ENCODE measurements at places on chromosomes 2 and 18. TPM values are rescaled to one million over a fixed set of nuclear protein-coding genes. Genes with fewer than 3 reads are reported as not detected.
A peak's percentile ranks its signal among the peaks of the same experiment; 100 is the strongest.

GRCh38 chr2:29016504-29016903 lies 35.4 kb downstream of the TOGARAM2 start:
- H3K27ac ChIP-seq: no peak overlapping the region
- H3K4me3 ChIP-seq: no peak overlapping the region
- no peaks in the 10 kb centered on the region for H3K27me3 ChIP-seq
- H3K36me3 ChIP-seq: no peaks in the 10 kb centered on the region
- H3K4me1 ChIP-seq: peaks cover 8% of the 10 kb centered on the region

The SERPINB8 gene
- total RNA-seq: 0.57 TPM

DNA sequence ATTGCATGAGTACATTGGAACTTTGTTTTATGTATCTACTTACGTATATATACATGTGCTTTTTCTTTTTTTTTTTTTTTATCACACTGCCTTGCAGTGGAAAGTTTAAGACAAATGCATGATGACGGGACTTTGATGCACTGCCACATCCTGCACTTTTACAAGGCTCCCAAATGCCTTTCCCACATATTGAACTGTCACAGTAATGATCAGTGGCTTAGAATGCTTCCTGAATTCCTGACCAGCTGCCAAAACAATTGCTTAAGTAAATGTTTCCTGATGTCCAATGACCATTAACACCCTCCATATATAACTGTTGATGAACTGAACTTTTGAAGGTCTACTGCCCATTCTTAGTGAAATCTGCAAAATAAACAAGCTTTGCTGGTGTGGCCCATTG lies 60.2 kb downstream of the LYPD6B start:
- no peak overlapping the region for H3K4me3 ChIP-seq
- H3K27ac ChIP-seq: no peak overlapping the region
- H3K36me3 ChIP-seq: no peaks in the 10 kb centered on the region
- DNase-seq: no peak
- peaks cover 2% of the 10 kb centered on the region for H3K4me1 ChIP-seq

The MEP1B gene
- total RNA-seq: not detected

The CGREF1 gene
- total RNA-seq: 4.0 TPM

- DNase-seq: no peak
- H3K4me3 ChIP-seq: no peak overlapping the region
- no peaks in the 10 kb centered on the region for H3K4me1 ChIP-seq
These were observed 103.7 kb downstream of the USP34 start for GRCh38 chr2:61367177-61367576.

The SERPINB7 gene
- not detected for total RNA-seq

GRCh38 chr2:170712653-170713542 lies 2.2 kb upstream of the SP5 start:
- peaks cover 2% of the 10 kb centered on the region for H3K36me3 ChIP-seq
- H3K27me3 ChIP-seq: peaks cover 100% of the 10 kb centered on the region
- peaks cover 55% of the 10 kb centered on the region for H3K4me1 ChIP-seq
- peak overlapping the region; percentile 69 for H3K4me3 ChIP-seq
- no peak overlapping the region for H3K27ac ChIP-seq

DNA sequence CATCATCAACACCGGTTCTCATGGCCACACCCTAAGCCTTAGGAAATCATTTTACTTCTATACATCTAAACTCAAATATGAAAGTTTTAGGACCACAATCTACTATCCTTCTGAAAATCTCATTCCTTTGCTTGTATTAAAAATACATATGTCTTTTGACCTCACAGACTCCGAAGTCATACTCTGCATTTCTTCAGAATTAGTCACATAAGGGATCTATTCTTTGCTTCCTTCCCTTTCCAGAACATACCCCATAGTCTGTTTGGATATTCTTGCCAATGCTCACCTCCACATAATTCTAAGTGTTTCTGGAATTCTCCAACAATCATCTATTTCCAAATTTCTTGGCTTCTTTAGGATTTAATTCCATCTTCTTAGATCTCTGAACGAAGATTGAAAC lies 14.2 kb upstream of the DSG1 start:
- peaks cover 23% of the 10 kb centered on the region for H3K4me1 ChIP-seq
- DNase-seq: no peak
- H3K36me3 ChIP-seq: no peaks in the 10 kb centered on the region
- H3K27ac ChIP-seq: no peak overlapping the region

DNA sequence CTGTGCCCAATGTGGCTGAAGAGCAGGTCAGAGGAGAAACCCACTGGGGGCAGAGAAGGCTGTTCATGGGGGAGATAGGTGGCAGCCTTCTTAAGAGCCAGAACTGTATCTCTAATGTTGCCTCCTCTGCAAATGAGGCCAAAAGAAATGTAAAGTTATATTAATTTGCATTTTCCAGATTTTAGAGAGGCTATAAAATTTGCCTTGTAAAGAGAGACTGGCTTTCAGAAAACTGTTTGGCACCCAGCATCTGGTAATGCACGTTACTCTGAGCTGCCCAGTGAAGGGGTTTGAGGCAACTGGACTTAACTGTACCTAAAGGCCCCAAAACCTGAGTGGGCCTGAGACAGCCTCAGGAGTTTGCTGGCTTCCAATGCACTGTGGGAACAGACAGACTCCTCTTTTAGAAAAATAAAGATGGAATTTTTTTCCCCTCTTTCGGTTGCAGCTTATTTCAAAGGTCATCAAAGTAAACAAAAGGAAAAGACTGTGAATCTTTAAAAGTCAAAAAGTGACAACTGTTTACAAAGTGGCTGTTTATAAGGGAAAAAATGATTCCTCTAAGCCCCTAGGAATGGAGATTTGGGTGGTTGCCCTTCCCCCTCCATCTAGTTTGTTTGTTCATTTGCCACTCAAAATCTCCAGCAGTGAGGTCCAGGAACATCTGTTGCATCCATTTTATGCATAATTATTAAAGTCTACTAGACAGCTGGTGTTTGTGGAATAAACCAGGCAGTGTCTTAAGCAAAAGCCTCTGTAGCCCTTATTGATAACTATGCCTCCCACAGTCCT lies 132.2 kb upstream of the ZFP36L2 start:
- 0 out of 2 replicates have a peak, but pooled peaks cover 2% of the 10 kb centered on the region for H3K4me1 ChIP-seq
- no peaks in the 10 kb centered on the region for H3K36me3 ChIP-seq
- no peak overlapping the region for H3K4me3 ChIP-seq
- no peak overlapping the region for H3K27ac ChIP-seq
- no peak for DNase-seq
- H3K27me3 ChIP-seq: no peaks in the 10 kb centered on the region

The G6PC2 gene
- total RNA-seq: not detected

- no peak overlapping the region for H3K4me3 ChIP-seq
- H3K36me3 ChIP-seq: no peaks in the 10 kb centered on the region
- H3K27me3 ChIP-seq: no peaks in the 10 kb centered on the region
These were observed 609.1 kb upstream of the SYT4 start for GRCh38 chr18:43886341-43886740.

- H3K27me3 ChIP-seq: no peaks in the 10 kb centered on the region
- H3K4me3 ChIP-seq: no peak overlapping the region
- no peak overlapping the region for H3K27ac ChIP-seq
- peak; percentile 16 for DNase-seq
- peaks cover 42% of the 10 kb centered on the region for H3K4me1 ChIP-seq
These were observed 641.9 kb downstream of the SLC4A3 start for GRCh38 chr2:220269367-220269766.

GRCh38 chr18:27843783-27844777 lies 332.9 kb downstream of the CDH2 start:
- no peaks in the 10 kb centered on the region for H3K27me3 ChIP-seq
- no peak overlapping the region for H3K27ac ChIP-seq
- DNase-seq: no peak
- no peak overlapping the region for H3K4me3 ChIP-seq
- no peaks in the 10 kb centered on the region for H3K36me3 ChIP-seq

DNA sequence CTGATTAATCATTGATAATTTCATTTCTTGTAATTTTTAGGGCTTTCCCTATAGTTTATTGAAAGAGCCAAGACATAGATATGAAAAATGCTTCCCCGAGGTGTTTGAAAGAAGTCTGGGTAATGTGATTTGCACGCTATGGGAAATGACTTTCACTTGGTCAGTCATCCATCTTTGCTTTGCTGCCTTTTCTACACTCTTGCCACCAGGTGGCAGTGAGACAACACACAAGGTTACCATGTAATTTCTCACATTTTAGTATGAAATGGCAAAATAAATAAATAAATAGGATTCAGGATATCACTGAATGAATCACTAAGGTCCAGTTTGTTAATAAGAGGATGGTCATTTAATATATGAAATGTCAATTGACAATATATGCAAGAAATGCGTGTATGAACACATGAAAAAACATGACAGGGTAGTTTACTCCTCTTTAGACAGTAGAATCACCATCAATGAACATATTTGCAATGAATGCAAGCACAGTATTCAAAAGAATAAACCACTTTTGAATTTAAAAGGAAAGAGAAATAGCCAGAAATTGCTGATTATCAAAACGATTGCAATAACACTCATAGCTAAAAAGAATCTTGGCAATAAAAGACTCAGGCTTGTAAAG lies 52.2 kb upstream of the KCNH7 start:
- peak; percentile 14 for DNase-seq
- no peaks in the 10 kb centered on the region for H3K4me1 ChIP-seq
- no peaks in the 10 kb centered on the region for H3K36me3 ChIP-seq
- no peak overlapping the region for H3K4me3 ChIP-seq
- H3K27me3 ChIP-seq: no peaks in the 10 kb centered on the region

DNA sequence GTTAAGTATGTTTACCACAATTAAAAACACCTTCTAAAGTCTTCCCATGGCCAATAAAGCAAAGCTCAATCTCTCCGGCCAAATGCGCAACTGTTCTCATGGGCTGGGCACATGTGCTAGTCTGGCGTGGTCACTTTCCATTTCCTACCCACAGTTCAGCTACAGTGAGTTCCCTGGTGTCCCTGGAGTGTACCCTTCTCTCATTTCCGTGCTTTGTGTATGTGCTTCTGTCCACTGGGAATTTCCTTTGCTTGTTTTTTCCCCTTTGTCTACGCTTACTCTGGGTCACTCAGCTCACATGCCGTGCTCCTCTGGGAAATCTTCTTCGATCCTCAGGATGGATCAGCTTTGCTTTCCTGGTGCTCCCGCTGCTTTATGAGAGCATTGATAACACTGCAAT lies 69.6 kb upstream of the GYPC start:
- no peak overlapping the region for H3K4me3 ChIP-seq
- peaks cover 15% of the 10 kb centered on the region for H3K36me3 ChIP-seq
- DNase-seq: no peak
- peaks cover 5% of the 10 kb centered on the region for H3K27me3 ChIP-seq
- no peak overlapping the region for H3K27ac ChIP-seq

GRCh38 chr18:26440644-26441043 lies 107.7 kb downstream of the KCTD1 start:
- no peaks in the 10 kb centered on the region for H3K27me3 ChIP-seq
- DNase-seq: no peak
- no peak overlapping the region for H3K4me3 ChIP-seq
- peaks cover 3% of the 10 kb centered on the region for H3K36me3 ChIP-seq
- no peak overlapping the region for H3K27ac ChIP-seq

GRCh38 chr2:205769495-205769850 lies 87.2 kb downstream of the NRP2 start:
- H3K36me3 ChIP-seq: no peaks in the 10 kb centered on the region
- no peak overlapping the region for H3K4me3 ChIP-seq
- H3K27ac ChIP-seq: no peak overlapping the region
- H3K27me3 ChIP-seq: no peaks in the 10 kb centered on the region

DNA sequence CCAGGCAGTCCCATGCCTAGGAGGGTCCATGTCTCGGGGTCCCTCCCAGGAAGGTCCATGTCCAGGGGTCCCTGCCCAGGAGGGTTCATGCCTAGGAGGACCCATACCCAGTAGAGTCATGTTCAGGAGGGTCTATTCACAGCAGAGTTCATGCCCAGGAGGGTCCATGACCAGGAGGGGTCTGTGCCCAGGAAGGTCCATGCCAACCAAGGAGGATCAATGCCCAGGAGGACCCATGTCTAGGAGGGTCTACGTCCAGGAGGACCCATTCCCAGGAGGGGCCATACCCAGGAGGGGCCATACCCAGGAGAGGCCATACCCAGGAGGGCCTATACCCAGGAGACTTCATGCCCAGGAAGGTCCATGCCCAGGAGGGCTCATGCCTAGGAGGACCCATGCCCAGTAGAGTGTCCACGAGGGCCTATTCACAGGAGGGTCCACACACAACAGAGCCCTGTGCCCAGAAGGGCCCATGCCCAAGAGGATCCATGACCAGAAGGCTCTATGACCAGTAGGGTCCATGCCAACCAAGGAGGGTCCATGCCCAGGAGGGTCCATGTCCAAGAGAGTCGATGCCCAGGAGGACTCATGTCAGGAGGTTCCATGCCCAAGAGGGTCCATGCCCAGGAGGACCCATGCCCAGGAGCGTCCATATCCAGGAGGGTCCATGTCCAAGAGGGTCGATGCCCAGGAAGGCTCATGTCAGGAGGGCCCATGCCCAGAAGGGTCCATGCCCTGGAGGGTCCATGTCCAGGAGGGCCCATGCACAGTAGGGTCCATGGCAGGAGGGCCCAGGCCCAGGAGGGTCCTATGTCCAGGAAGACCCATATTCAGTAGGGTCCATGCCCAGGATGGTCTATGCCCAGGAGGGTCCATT lies 10.1 kb downstream of the GPR35 start:
- H3K4me3 ChIP-seq: no peak overlapping the region
- no peak overlapping the region for H3K27ac ChIP-seq
- H3K36me3 ChIP-seq: peaks cover 21% of the 10 kb centered on the region

The OTOS gene
- not detected for total RNA-seq

DNA sequence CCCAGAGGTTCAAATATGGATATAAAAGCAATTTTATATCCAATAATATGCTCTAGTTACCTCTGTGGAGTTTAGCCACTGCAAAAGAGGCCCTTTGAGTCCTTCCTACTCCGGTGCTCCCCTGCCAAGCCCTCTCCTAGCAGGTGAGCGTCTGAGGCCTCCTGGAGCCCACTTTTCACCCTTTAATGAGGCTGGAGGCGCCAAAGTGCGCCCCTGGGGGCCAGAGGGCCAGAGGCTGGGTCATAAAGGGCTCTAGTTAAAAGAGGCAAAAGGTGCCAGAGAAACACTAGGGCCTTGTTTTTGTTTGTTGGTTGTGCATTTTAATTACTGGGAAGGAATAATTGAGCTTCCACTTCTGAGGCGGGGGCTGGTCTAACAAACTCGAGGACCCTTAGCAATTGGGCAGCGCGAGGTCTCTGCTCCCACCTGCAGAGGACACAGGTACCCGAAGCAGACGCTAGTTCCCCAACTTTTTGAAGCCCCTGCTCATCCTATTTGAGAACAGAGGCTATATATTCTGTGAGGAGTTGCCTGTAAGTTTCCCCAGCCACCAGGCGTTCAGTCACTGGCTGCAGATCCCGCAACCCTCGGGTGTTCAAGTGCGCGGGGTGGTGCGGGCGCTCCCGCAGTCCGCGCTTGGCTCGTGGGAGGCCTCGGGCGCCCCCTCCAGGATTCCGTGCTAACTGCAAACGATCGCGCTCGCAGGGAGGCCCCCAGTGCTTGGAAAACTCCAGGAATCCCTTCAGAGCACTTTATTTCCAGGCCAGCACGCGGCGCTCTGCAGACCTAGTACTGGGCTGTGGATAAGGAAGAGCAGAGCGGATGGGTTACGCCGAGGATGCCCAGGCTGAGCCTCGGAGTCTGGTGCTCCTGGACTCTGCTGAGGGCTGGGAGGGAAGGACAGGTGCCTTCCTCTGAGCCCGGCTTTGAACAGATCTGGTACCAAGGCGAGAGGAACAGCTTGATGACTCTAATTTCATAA lies 14.1 kb downstream of the MSGN1 start:
- peak; percentile 92 for DNase-seq
- H3K27me3 ChIP-seq: peaks cover 69% of the 10 kb centered on the region
- H3K27ac ChIP-seq: no peak overlapping the region
- H3K4me3 ChIP-seq: peak overlapping the region; percentile 47
- H3K4me1 ChIP-seq: peaks cover 22% of the 10 kb centered on the region
- H3K36me3 ChIP-seq: no peaks in the 10 kb centered on the region

All from WTC11 (cell line).